ENCODE measurements at places on chromosomes 6 and 20. TPM values are rescaled to one million over a fixed set of nuclear protein-coding genes. Genes with fewer than 3 reads are reported as not detected.
A peak's percentile ranks its signal among the peaks of the same experiment; 100 is the strongest.

FRK gene
- total RNA-seq, result 0.05 TPM

MYLK4 gene
- total RNA-seq, result 0.21 TPM

CALHM6 gene
- 7.5 TPM for total RNA-seq

LST1 gene
- total RNA-seq, result 28.7 TPM

SLC22A1 gene
- total RNA-seq, result 3.3 TPM

TRIM27 gene
- total RNA-seq, result 34.4 TPM

PRSS16 gene
- 1.8 TPM for total RNA-seq

NUP153 gene
- total RNA-seq, result 83.7 TPM

LZTS3 gene
- 0.82 TPM for total RNA-seq

COL9A3 gene
- not detected for total RNA-seq

CD109 gene
- 21.5 TPM for total RNA-seq

RAET1L gene
- total RNA-seq, result not detected

MROH8 gene
- total RNA-seq, result 2.0 TPM

SLA2 gene
- 43.7 TPM for total RNA-seq

GSTA3 gene
- not detected for total RNA-seq

MYT1 gene
- 0.16 TPM for total RNA-seq

GRM4 gene
- not detected for total RNA-seq

KCNG1 gene
- 0.28 TPM for total RNA-seq

PERP gene
- total RNA-seq, result 22.5 TPM

UBE2V1 gene
- total RNA-seq, result 205 TPM

DNA sequence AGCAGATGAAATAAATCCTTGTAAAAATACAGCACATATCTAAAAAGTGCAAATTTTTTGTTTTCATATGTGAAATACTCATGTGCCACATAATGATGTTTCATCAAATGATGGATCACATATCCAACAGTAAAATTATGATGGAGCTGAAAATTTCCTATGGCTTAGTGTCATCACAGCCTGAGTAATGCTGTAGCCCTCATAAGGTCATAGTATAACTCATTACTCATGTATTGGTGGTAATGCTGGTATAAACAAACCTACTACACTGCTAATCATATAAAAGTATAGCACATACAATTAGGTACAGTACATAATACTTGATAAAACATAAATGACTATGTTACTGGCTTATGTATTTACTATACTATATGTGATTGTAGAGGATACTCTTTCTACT, 12.9 kb downstream of the TSPYL1 start:
- peak; percentile 63 for ATAC-seq

GRCh38 chr20:18421608-18422007, 45.2 kb downstream of the DZANK1 start:
- no peak for ATAC-seq

DNA sequence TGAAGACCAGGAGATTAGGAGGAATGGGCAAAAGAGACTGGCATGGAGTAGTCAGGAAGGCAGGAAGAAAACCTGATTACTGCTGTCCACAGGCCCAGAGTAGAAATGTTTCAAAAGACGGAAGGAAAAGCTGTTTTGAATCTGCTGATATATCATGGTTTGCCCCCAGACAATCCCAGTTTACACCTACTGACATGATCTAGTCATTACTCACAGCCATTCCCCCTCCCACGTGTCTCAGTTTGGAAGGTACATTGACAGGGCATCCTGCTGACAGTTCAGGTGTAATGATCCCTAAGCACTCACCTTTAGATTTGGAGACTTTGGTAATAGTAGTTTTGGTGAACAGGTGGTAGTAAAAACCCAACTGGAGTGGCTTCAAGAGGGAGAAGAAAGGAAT, 9.8 kb upstream of the TXNDC5 start:
- ATAC-seq, result peak; percentile 80

DNA sequence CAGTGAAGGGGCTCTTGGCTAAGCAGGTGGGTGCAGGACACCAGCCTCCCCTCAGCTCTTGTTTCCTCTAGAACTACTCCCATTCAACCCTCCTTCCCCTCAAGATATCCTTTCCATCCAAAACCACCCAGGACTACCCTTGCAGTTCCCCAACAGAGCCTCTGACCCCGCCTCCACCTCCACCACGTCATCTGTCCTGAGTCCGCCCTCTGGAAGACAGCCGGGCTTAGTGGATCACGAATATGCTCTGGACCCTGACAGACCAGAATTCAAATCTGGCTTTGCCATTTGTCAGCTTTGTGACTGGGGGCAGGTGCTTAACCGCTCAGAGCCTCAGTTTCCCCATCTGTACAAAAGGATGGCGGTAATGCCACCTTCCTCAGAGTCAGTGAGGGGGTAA, 31.4 kb downstream of the TFEB start:
- ATAC-seq, result no peak

DNA sequence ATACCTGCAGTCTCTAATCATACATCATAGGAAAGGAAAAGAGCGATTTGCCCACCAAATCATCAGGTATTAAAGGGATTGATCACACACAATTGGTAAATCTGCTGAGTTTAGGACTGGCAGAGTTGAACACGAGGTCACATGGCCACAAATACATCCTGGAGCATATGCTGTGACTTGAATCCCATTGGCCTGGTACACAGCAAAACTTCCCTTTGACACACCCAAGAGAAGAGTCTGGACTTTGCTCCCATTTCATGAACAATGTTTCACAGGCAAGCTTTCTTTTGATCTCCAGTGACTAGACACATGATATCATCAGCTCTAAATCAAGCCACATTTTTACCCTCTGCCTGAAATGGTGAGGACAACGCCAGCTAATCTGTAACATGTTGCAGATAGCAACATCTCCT, 117.9 kb downstream of the ISM1 start:
- ATAC-seq, result no peak

GRCh38 chr20:15682690-15683089, 890.6 kb downstream of the KIF16B start:
- ATAC-seq, result no peak

DNA sequence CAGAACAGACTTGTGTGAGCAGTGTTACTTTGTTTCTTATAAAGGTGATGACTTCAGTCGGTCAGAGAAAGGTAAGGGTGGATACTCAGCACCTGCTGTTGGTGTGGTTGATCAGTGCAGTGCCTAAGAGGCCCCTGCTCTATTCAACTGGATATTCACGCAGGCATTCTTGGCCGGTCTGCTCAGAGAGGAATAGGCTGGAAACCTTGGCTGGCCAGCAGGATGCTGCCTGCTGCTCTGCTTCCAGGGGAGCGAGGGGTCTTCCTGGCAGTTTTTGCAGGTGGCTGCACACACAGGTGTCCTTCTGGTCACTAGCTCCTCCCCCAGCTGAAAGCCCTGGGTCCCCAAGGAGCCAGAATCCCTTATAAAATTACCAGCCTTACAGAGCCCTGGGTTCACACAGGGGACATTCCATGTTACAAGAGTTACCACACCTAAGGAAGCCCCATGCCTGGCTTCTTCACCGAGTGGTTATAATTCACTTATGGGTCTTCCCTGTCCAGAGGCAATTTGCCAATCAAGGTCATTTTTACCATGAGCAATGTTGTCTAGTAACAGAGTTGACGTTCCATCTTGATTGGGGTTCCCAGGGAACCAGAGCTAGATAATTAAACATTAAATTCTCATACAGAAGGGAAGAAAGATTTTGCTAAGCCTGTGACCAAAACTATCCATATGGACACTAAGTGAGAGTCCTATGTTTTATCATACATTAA, 16.4 kb downstream of the SYNJ2 start:
- ATAC-seq, result no peak

GRCh38 chr6:110116258-110116657, 63.2 kb downstream of the WASF1 start:
- no peak for ATAC-seq

- ATAC-seq, result no peak
Observed at GRCh38 chr6:115271434-115271833, 789.3 kb downstream of the FRK start.

DNA sequence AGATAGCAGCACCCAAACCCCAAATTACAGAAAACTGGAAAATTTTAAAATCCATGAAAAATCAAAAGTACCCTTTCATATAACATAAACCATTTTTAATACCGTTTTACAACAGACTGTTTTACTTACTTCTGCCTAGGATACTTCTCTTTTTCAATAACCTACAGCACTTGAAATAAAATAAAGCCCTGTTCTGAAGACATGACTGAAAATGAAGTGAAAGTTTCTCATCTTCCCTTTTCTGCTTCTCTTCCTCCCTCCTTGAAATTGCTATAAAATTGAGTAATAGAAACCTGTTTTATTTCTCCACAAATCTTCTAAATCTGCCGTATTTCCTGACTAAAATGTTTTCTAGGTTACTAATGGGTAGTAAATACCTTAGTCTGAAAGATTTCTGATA, 20.3 kb downstream of the MMS22L start:
- no peak for ATAC-seq

GRCh38 chr20:44576297-44576696, 6.1 kb upstream of the PKIG start:
- no peak for ATAC-seq

GRCh38 chr20:56247954-56248782, at the start of gene MC3R:
Gene MC3R (plus strand): TSS chr20:56248732. CDS start chr20:56248844, 112 bp downstream.
- peak; percentile 55 for ATAC-seq

- peak; percentile 75 for ATAC-seq
Observed at GRCh38 chr6:35569011-35569461, 56.3 kb upstream of the TULP1 start.

DNA sequence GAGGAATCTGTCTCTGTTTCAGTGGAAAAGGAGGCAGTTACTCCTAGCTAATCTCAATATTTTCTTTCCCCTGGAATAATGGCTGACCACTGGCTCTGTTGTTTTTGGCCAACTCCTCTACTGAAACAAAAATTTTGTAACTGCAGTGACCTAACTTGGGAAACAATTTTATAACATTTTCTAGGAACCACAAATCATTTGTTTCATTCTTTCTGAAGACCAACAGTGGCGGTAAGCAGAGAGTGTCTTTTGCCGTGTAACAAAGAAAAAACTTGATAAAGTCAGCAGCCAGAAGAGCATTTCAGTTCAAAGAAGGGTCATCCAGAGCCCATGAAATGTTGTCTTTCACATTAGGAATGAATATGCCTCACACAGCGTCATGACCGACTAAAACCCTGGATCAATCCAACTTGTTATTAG, 11.8 kb upstream of the BFSP1 start:
- no peak for ATAC-seq

GRCh38 chr6:44156494-44157151, 2.0 kb upstream of the CAPN11 start:
- no peak for ATAC-seq

DNA sequence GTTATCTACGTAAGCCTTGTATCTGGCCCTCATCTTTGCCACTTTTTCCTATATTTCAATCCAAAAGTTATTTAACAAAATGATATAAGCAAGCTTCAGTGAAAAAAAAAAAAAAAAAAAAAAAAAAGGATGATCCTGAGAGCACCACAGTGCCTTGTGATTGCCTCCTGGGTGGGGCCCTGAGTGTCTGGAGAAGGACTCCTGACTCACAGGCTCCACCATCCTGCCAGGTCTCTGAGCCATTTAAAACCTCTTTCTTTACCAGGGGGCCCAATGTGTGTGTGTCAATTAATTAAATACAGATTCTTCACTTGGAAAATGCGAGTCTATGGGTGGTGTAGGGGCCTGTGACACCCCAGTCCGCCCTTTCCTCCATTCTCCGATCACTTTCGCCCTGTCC, 105.2 kb downstream of the SMOC2 start:
- ATAC-seq, result no peak

DNA sequence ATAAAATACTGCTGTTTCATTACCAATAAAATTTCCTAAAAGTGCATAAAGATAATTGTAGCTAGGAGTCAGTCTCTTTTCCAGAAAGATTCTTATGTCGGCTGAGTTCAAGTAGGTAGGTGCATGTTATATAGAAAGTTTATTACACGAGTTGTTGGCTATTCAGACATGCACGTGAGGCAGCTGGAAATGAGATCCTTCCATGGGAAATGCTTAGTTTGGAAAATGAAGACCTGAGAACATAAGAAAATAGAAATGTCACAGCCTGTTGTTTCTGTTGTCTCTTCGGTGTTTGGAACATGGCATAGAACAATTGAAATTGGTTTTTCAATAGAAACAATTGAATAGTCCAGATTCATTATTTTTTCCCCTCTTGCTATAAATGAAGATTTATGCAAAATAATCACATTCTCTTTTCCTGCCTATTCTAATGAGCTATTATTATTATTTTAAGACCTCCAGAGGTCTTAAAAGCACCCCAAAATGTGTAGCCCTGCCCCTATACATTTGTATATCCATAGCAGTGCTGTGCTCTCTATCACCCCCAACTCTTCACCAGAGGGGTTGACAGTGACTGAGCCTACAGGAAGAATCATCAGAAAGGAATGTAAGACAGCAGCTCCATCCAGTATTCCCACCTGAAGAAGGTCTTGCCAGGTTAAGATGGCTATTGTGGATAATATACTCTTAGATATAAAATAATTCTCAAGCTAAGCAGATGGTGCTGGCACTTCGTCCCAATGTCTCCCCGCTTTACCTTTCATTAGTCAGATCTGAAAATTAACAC, 82.2 kb downstream of the ZDHHC14 start:
- ATAC-seq, result no peak

- peak; percentile 59 for ATAC-seq
Observed at GRCh38 chr20:4814696-4815252, 93.1 kb downstream of the PRND start.

DNA sequence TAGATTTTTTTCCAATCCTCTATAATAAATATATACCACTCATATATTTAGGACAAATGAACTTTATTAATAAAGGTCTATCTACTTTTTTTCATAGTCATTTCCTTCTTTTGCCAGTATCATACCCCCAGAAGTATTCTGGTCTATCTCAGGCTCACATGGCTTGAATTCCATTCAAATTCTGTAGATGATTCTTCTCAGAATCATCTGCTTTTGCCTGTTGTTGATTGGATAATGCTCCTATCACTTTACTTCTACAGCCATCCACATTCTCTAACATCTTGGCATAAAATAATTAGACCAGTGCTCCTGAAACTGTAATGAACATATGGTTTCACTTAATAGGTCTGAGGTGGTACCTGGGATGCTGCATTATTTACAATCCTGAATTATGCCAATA, 121.2 kb downstream of the GFRAL start:
- ATAC-seq, result no peak

GRCh38 chr6:5956939-5957338, 49.8 kb downstream of the NRN1 start:
- ATAC-seq, result no peak

- ATAC-seq, result no peak
Observed at GRCh38 chr6:21887231-21888185, 294.0 kb downstream of the SOX4 start.

DNA sequence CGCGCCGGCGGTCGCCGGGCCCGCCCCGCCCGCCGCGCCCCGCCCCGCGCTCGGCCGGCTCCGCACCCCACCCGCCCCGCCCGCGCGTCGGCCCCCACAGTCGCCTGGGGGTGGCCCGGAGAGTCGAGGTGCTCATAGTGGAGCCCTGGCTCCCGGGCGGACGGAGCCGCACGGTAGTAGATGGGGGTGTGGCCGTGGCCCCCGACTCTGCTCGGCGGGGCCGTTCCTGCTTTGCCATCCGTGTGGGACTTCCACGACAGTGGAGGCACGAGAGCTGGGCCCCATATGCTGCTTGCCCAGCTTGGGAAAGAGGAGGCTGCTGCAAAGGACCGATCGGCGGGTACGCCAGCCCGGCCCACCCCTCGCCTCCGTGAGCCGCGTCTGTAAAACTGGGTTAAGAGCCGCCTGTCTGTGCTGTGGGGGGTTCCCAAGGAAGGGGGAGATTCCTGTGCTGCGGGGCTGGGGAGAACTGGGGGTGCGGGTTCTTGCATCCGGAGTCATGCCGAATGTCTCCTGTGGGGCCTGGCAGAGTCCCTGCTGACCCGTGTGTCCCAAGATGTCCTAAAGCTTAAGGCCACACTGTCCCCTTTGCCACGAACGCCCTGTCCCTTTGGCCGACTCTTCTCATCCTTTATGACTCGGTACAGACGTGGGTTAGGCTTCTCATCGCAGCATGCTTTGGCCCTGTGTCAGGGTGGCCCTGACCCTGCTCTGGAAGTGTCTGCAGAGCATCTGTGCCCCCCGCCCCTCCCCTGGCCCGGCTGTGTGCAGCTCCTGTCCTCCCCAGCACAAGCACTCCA, at the start of gene OPRL1:
Gene OPRL1 (plus strand): TSS at position 70 of the 800 bp plus-strand sequence. CDS start 12,639 bp downstream, outside the sequence.
- ATAC-seq, result no peak
